ENCODE measurements at places on chromosomes 5 and 9.

GRCh38 chr5:86665984-86666760, 48.4 kb downstream of the COX7C start:
- no peak for DNase-seq

- DNase-seq = no peak
These were observed 43.0 kb downstream of the PIK3R1 start for GRCh38 chr5:68258531-68258930.

DNA sequence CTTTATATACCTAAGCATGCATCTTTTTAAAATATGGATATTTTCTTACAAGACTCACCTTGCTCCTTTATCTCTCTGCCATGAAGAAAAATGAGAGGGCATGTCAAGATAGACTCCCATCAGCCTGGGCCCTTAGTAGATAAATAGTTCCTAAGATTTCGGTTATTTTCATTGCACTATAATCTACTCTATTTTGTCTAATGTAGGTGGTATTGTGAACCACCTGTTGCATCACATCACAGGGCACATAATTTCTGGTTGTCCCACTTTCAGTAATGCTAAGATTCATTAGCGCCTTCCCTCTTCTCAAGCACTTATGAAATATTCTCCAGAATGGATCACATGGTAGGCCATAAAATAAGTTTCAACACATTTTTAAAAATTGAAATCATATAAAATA, 202.5 kb upstream of the ADRA1B start:
- no peak for DNase-seq

GRCh38 chr9:135929656-135930445, 22.5 kb upstream of the CAMSAP1 start:
- DNase-seq = no peak

DNA sequence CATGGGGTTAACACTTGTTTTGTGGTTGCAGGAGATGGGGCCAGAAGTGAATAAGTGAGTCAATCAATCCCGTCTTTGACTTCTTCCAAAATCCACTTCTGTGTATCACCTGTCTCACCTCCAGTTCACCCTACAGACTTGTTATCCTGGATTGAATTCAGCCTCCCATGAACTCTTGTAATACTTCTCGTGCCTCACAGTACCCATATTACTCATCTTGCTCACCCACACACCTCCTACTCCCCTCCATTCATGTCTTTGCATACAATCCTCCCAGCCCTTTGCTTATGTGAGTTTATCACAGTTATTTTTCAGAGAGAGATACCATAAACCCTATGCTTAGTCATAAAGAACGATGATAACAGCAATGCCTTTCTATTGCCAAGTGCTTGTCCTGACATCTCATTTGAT, 52.9 kb upstream of the PAPPA start:
- no peak for DNase-seq

Data from NCI-H2171 (cell line).